ENCODE measurements at places on chromosomes 5 and 9. TPM values are rescaled to one million over a fixed set of nuclear protein-coding genes. Genes with fewer than 3 reads are reported as not detected.
A peak's percentile ranks its signal among the peaks of the same experiment; 100 is the strongest.

The SEMA6A gene
- total RNA-seq: 355 TPM

The TOR1A gene
- 33.9 TPM for total RNA-seq

The FRRS1L gene
- 0.78 TPM for total RNA-seq

DNA sequence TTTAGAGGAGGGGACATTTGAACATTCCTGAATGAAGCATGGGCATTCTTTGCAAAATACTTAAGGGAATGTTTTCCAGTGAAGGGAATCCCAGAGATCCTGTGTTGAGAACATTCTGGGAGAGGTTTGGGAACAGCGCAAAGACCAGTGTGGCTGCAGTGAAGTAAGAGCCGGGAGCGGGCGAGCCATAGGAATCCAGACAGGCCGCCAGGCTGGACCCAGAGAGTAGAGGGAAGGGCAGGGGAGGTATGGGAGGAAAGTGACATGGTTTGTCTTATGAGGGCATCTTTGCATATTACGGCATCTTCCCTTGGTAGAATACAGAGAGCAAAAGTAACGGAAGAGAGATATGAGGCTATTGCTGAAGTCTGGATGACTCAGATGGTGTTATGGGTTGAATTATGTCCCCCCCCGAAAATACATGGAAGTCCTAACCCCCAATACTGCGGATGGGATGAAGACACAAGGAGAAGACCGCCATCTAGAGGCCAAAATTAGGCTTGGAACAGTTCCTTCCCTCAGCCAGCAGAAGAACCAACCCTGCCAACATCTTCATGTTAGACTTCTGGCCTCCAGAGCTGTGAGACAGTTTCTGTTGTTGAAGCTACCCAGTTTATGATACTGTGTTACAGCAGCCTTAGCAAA, 268.2 kb downstream of the MAST4 start:
- no peak overlapping the region for H3K4me3 ChIP-seq
- peaks cover 30% of the 10 kb centered on the region for H3K4me1 ChIP-seq
- H3K36me3 ChIP-seq: no peaks in the 10 kb centered on the region
- DNase-seq: peak; percentile 59
- no peaks in the 10 kb centered on the region for H3K27me3 ChIP-seq
- no peak overlapping the region for H3K27ac ChIP-seq

GRCh38 chr5:132422720-132423437, 53.4 kb downstream of the SLC22A5 start:
- no peaks in the 10 kb centered on the region for H3K27me3 ChIP-seq
- no peak for DNase-seq
- no peak overlapping the region for H3K4me3 ChIP-seq

GRCh38 chr9:7982907-7983306, 183.3 kb upstream of the DMAC1 start:
- no peak for DNase-seq
- H3K27me3 ChIP-seq: no peaks in the 10 kb centered on the region
- H3K27ac ChIP-seq: peak overlapping the region; percentile 11
- H3K4me3 ChIP-seq: no peak overlapping the region
- peaks cover 22% of the 10 kb centered on the region for H3K4me1 ChIP-seq

Data from GM23338 (cell line).